Dermis microvascular lymphatic vessel endothelial cell (primary cell): ENCODE measurements at places on chromosomes 6 and 20. TPM values are rescaled to one million over a fixed set of nuclear protein-coding genes. Genes with fewer than 3 reads are reported as not detected.
A peak's percentile ranks its signal among the peaks of the same experiment; 100 is the strongest.

CST4 gene
- total RNA-seq, result not detected in 2 replicates

GRCh38 chr20:20373091-20373571, 5.2 kb downstream of the INSM1 start:
- no peak for DNase-seq

KCNQ2 gene
- not detected in 2 replicates for total RNA-seq

DNA sequence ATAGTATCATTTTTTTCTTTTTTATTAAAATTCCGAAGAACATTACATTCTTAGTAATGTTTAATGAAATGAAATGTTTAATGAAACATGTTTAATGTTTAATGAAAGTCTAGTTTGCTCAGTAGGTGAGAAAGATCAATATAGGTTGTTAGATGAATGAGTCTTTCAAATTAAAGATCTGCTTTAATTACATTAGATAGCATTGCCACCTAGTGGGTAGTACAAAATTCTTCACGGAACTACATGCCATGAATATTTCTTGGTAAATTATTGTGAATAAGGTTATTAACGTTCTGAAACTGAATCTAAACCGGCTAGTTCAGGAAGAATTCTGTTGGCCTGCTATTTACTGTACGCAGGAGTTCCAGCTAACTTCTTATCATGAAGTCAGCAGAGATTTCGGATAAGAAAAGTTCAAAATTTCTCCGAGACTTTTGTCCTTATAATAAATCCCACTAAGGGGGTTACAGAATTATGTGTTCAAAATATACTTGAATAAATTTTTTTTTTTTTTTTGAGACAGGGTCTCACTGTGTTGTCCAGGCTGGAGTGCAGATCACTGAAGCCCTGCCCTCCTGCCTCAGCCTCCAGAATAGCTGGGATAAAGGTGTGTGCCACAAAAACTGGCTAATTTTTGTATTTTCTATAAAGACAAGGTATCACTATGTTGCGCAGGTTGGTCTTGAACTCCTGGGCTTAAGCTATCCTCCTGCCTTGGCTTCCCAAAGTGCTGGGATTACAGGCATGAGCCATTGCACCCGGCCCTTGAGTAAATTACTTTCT, 7.9 kb upstream of the GMNN start:
- peak; percentile 42 for DNase-seq

DNA sequence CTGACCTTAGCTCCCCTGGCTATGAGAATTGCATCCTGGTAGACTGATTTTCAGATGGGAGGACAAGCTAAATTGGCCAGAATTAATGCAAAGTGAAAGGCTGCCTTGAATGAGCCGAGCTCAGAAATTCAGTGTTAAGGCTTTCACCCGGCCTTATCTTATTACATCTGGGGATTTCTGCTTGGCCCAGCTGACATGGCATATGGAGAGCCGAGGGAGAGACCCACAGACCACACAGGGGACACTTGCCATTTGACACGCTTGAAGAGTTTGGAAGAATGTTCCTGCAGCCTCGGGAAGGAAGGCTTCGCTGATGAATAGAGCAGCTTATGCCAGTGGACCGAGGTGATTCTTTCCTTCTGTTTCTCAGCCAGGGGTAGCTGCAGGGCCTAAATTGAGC, 9.0 kb downstream of the MOCS3 start:
- no peak for DNase-seq

TGM3 gene
- total RNA-seq, result not detected in 2 replicates

BMP7 gene
- not detected in 2 replicates for total RNA-seq

RIPOR3 gene
- 0.13 TPM in 1 of 2 replicates, not detected in the other for total RNA-seq

DNA sequence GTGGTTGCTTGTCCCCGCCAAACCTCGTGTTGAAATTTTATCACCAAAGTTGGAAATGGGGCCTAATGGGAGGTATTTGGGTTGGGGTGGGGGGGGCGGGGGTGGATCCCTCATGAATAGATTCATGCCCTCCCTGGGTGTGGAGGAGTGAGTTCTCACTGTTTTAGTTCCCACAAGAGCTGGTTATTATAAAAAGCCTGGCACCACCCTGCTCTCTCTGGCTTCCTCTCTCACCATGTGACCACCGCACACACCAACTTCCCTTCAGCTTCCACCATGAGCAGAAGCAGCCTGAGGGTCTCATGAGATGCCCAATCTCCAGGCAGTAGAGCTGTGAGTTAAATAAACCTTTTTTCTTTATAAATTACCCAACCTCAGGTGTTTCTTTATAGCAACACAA, 111.3 kb downstream of the PRDM1 start:
- no peak for DNase-seq

DNA sequence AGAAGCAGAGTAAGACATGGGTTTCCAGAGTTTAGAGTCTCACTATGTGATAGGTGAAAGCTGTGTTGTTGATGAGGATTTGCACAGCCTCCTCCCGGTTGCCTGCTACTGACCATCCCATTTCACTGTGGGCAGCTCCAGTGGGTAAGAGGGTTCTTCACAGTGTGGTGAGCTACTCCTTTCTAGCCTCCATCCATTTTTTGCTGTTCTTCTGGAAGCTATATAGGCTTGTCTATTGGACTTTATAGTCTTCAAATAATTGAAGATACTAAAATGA, 13.4 kb downstream of the UST start:
- no peak for DNase-seq

DNA sequence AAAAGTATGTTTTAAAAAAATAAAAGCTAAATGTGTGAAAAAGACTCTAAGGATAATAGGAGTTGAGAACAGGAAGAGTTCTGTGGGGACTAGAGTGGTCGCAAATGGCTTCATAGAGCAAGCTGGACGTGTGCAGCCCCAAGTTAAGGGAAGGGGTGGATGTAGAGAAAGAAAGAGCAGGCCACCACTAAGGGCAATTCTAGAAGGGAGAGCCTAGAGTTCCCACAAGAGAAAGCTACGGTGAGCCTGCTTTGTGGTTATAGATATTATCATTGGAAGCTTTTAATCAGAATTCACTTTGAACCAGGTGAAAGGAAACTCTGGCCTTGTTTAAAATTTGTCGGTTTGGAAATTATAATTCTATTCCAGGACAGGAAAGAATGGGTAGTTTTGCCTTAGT, 101.6 kb downstream of the HIVEP2 start:
- no peak for DNase-seq

GRCh38 chr20:62760856-62761758, 35.2 kb upstream of the MRGBP start:
- DNase-seq, result no peak

DNA sequence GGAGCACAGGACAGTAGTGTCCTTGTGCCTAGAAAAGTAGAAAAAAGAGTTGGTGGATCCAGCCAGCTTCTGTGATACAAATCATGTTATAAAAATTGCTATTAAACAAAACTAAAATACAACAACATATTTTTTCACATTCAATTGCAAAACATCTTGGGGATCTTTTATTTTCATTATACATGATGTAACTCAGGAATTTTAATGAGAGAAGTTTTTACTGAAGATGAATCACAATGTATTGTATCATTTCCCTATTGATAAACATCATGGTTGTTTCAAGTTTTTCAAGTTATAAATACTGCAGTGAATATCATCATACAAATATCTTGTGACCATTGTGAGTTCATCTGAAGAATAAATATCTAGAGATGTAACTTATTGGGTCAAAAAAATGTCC, 608.0 kb downstream of the PHF3 start:
- no peak for DNase-seq

- no peak for DNase-seq
These were observed 3.9 kb upstream of the ZNF292 start for GRCh38 chr6:87151471-87151780.

DNA sequence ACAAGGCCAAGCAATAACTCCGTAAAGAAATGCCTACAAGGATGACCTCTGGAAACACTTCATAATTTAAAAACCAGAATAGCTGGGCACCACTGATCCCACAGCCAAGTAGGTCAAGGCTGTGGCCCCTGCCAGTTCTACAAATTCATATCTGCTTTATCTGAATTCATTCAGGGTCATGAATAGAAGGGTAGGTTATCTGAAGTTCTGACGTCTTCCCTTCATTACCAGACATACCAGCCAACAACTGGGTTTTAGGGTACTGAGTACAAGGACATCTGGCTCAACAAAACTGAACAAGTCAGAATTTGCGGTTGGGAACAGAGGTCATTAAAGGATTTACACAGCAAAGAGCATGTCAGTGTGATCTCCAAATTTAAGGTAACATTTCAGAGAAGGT, 26.0 kb downstream of the MAP3K5 start:
- no peak for DNase-seq

- no peak for DNase-seq
These were observed 801.4 kb upstream of the EYS start for GRCh38 chr6:66508433-66508832.

BNIP5 gene
- total RNA-seq, result not detected in 2 replicates
